ENCODE measurements at places on chromosomes 7 and 10.

DNA sequence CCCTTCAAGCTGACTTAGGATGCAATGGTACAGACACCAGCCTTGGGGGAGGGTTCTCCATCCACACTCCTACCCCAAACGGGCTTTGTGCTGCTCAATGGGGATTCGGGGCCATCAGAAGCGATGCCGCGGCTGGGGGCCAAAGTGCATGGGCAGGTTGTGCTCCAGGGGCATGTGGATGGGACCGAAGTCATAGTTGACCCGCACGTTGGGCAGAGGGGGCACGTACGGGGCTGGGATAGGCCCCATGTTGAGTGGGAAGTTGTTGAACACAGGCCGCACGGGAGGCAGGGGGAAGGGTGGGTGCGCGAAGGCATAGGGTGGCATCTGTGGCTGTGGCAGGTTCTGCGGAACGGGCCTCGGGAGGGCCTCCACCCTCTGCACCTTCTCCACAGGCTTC lies 158.7 kb downstream of the RNF216 start:
- no peaks in the 10 kb centered on the region for H3K27me3 ChIP-seq
- no peak overlapping the region for H3K4me3 ChIP-seq
- no peak overlapping the region for H3K27ac ChIP-seq
- no peak for DNase-seq

DNA sequence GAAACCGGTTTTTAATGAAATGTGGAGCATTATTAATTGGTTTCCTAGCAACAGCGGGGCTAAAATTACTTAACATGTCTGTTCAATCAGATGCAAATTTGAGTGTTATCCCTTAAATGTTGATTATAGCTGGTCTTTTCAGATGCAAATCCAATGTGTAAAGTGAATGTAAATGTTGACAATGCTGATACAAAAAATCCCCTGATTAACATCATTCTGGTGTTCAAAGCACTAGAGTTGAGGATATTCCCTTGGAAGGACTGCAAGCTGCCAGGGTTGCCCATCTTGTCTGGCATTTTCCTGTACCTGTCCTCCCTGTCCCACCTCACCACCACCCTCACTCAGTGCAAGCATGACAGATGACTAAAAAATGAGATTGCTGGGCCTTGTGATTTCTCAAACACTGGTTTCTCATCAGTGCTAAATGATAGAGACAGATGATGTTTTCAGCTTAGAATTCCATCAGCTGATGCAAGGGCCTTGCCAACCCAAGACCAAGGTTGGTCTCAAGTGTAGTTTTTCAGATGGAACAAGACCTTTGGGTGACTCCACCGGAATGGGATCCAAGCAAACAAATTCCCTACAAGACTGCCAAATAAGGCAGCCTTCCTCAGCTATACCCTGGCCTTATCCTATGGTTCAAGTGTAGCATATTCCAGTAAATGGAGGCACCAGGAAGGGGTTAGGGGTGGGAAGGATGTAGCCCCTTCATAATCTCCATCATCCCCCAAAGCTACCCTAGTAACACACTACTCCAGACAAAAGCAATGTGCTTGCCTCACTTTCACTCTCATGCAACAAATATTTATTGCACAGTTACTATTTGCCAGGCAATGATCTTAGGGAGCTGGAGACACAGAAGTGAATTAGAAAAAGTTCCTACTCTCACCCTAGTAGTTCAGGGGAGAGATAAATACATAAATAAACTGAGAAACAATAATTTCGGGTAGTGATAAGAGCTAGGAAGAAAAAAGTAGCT lies 54.9 kb downstream of the JAZF1 start:
- no peak overlapping the region for H3K27ac ChIP-seq
- no peaks in the 10 kb centered on the region for H3K36me3 ChIP-seq
- no peak overlapping the region for H3K4me3 ChIP-seq

GRCh38 chr7:2099048-2099957 lies 133.4 kb downstream of the MAD1L1 start:
- no peak overlapping the region for H3K27ac ChIP-seq
- H3K4me1 ChIP-seq = peaks cover 24% of the 10 kb centered on the region
- H3K4me3 ChIP-seq = no peak overlapping the region

DNA sequence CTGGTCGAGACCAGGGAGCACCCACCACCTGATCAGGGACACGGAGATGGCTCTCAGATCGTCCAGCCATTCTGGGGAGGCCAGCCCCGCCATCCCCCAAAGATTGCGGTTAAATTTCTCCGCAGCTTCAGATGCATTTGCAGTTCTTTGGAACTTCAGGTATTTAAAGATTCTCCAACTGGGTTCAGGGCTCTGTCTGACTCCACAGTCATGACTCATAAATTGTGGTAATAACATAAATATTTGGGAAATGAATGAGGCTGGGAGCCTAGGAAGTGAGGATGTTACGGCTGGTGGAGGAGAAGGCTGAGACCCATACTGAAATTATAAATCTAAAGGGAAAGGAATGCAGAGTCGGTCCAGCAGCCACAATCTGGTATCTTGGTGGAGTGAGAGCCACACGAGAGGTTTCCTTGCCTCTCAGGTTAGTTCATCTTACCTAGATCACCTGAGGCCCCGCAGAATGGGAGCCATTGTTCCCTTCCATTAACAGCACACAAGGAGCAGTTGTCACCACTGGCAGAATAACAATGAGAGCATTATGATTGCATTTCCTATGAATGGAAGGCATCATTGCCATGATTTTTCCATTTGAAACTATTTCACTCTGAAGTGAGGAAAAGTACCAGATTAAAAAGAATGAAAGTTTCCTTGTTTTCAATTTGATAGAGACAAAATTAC lies 26.7 kb upstream of the DNAJB6 start:
- H3K36me3 ChIP-seq = no peaks in the 10 kb centered on the region
- DNase-seq = no peak
- no peak overlapping the region for H3K4me3 ChIP-seq
- H3K4me1 ChIP-seq = no peaks in the 10 kb centered on the region
- peak overlapping the region; percentile 44 for H3K27ac ChIP-seq
- H3K27me3 ChIP-seq = no peaks in the 10 kb centered on the region

GRCh38 chr10:84204122-84204521 lies 9.8 kb downstream of the CDHR1 start:
- DNase-seq = no peak
- no peaks in the 10 kb centered on the region for H3K27me3 ChIP-seq
- no peak overlapping the region for H3K27ac ChIP-seq
- H3K36me3 ChIP-seq = no peaks in the 10 kb centered on the region

DNA sequence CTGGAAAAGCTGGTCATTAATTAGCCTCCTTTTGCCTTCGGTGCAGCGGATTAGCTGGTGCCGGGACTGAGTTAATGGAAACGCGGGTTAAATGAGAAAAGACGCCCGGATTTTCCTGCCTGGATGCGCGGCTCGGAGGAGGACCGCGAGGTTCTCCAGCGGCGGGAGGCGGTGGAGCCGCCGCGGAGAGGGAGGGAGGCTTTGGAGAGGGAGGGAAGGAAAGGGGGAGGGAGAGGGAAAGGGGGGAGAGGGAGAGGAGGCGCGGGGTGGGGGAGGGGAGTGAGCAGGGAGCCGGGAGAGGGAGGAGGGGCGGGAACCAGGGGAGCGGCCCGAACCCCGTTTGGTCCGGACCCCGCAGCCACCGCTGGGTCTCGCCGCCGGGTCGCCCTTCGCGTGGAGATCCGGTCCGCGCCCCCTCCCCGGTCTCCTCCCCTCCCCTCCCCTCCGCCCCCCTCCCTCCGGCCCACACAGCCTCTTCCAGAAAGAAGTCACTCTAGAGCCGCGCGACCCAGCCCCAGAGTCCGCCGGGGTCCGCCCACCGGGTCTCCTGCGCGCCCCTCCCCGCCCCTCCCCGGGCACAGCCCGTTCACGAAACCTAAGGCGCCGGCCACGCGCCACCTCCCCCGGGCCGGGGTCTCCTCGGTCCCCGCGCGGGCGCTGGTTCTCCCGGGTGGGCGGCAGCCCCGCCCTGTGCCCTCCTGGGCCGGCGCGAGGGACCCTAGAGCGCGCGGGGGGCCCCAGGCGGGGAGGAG lies 347.5 kb downstream of the DNAJB6 start:
- no peak overlapping the region for H3K27ac ChIP-seq
- H3K36me3 ChIP-seq = no peaks in the 10 kb centered on the region
- DNase-seq = no peak
- H3K4me3 ChIP-seq = no peak overlapping the region
- no peaks in the 10 kb centered on the region for H3K4me1 ChIP-seq

GRCh38 chr10:34689053-34689452 lies 126.0 kb downstream of the PARD3 start:
- peaks cover 42% of the 10 kb centered on the region for H3K4me1 ChIP-seq
- H3K4me3 ChIP-seq = no peak overlapping the region
- H3K27me3 ChIP-seq = no peaks in the 10 kb centered on the region
- DNase-seq = no peak
- H3K27ac ChIP-seq = no peak overlapping the region
- H3K36me3 ChIP-seq = no peaks in the 10 kb centered on the region

- no peak for DNase-seq
- H3K36me3 ChIP-seq = no peaks in the 10 kb centered on the region
- no peak overlapping the region for H3K27ac ChIP-seq
- no peaks in the 10 kb centered on the region for H3K27me3 ChIP-seq
- H3K4me3 ChIP-seq = no peak overlapping the region
Observed at GRCh38 chr10:61635932-61636331, 26.8 kb upstream of the CABCOCO1 start.

- H3K4me3 ChIP-seq = no peak overlapping the region
- H3K27ac ChIP-seq = no peak overlapping the region
- no peak for DNase-seq
- H3K36me3 ChIP-seq = no peaks in the 10 kb centered on the region
Observed at GRCh38 chr7:110767550-110768110, 323.3 kb upstream of the LRRN3 start.

GRCh38 chr10:6625428-6625827 lies 45.4 kb upstream of the PRKCQ start:
- H3K27me3 ChIP-seq = no peaks in the 10 kb centered on the region
- H3K36me3 ChIP-seq = no peaks in the 10 kb centered on the region
- no peak overlapping the region for H3K4me3 ChIP-seq
- no peaks in the 10 kb centered on the region for H3K4me1 ChIP-seq
- H3K27ac ChIP-seq = no peak overlapping the region

GRCh38 chr10:34661580-34661979 lies 153.5 kb downstream of the PARD3 start:
- no peaks in the 10 kb centered on the region for H3K27me3 ChIP-seq
- no peaks in the 10 kb centered on the region for H3K4me1 ChIP-seq
- H3K4me3 ChIP-seq = no peak overlapping the region
- H3K27ac ChIP-seq = no peak overlapping the region
- H3K36me3 ChIP-seq = no peaks in the 10 kb centered on the region

GRCh38 chr10:86900955-86901354 lies 56.5 kb downstream of the MMRN2 start:
- no peak overlapping the region for H3K4me3 ChIP-seq
- H3K27ac ChIP-seq = no peak overlapping the region
- no peaks in the 10 kb centered on the region for H3K27me3 ChIP-seq

DNA sequence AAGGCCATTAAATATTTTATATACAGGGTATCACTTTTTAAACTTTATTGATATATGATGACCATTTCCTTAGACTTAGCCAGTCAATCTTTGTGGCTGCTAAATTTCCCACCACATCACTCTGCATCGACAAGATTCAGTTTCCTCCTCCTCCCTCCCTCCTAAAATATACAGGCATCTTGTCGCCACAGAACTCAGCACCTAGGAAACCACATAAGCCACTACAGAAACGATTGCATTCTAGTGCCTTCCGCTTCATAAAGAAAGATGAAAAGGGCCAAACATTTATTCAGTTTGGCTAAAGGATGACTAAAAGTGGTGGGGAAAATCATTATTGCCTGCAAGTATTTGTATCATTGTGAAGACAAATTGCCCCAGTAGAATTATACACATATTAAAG lies 30.7 kb downstream of the ERCC6 start:
- H3K27me3 ChIP-seq = no peaks in the 10 kb centered on the region
- no peaks in the 10 kb centered on the region for H3K36me3 ChIP-seq
- H3K4me3 ChIP-seq = no peak overlapping the region
- no peak overlapping the region for H3K27ac ChIP-seq
- H3K4me1 ChIP-seq = peaks cover 12% of the 10 kb centered on the region

GRCh38 chr7:116588225-116588624 lies 63.4 kb downstream of the CAV1 start:
- peaks cover 16% of the 10 kb centered on the region for H3K4me1 ChIP-seq
- no peak overlapping the region for H3K4me3 ChIP-seq
- DNase-seq = no peak
- H3K27ac ChIP-seq = no peak overlapping the region
- H3K36me3 ChIP-seq = no peaks in the 10 kb centered on the region

DNA sequence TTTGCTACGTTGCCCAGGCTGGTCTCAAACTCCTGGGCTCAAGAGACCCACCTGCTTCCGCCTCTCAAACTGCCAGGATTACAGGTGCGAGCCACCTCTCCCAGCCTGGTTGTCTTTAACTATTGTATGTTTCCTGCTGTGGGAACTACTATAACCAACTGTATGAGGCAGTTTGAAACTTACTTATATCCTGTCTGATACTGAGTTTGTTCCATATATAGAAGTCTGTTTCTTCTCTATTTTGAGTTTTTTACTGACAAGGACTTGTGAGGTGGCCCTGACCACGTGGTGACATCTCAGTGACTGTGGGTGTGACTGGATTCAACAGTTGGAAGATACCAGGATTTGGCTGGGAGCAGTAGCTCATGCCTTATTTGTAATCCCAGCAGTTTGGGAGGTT lies 14.2 kb downstream of the FBH1 start:
- H3K4me3 ChIP-seq = no peak overlapping the region
- no peaks in the 10 kb centered on the region for H3K27me3 ChIP-seq
- H3K27ac ChIP-seq = no peak overlapping the region
- H3K4me1 ChIP-seq = no peaks in the 10 kb centered on the region
- H3K36me3 ChIP-seq = no peaks in the 10 kb centered on the region
- no peak for DNase-seq

GRCh38 chr7:137544453-137545058 lies 201.0 kb upstream of the PTN start:
- no peaks in the 10 kb centered on the region for H3K36me3 ChIP-seq
- H3K4me1 ChIP-seq = no peaks in the 10 kb centered on the region
- H3K27ac ChIP-seq = no peak overlapping the region
- no peak for DNase-seq
- no peak overlapping the region for H3K4me3 ChIP-seq
- no peaks in the 10 kb centered on the region for H3K27me3 ChIP-seq

GRCh38 chr7:147197006-147197405 lies 1080.4 kb downstream of the CNTNAP2 start:
- H3K36me3 ChIP-seq = no peaks in the 10 kb centered on the region
- no peaks in the 10 kb centered on the region for H3K4me1 ChIP-seq
- no peak overlapping the region for H3K27ac ChIP-seq
- no peak overlapping the region for H3K4me3 ChIP-seq

DNA sequence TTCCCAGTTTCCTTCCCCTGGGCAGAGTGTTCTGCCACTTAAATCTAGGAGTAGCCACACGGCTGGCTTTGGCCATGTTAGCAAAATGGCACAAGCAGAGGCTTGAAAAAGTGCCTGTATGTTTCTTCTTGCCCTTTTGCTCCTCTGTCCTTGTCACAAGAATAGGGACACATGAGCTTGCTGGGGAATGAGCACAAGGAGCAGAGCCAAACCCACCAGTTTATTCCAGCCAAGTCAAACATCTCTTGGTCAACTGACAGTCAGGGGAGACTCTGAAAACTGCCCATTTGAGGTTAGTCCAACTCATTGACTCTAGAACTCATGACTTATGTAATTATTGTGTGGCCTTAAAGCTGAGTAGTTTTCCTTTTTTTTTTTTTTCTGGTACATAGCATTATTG lies 739.7 kb upstream of the FZD8 start:
- H3K4me1 ChIP-seq = no peaks in the 10 kb centered on the region
- H3K36me3 ChIP-seq = no peaks in the 10 kb centered on the region
- no peak for DNase-seq
- H3K27me3 ChIP-seq = no peaks in the 10 kb centered on the region
- H3K27ac ChIP-seq = no peak overlapping the region
- H3K4me3 ChIP-seq = no peak overlapping the region
